ENCODE measurements at places on chromosomes 3 and 15. TPM values are rescaled to one million over a fixed set of nuclear protein-coding genes. Genes with fewer than 3 reads are reported as not detected.

The PLEKHO2 gene
- total RNA-seq, result 18.1 TPM

The SMCO1 gene
- not detected for total RNA-seq

The MAP1A gene
- total RNA-seq, result 2.5 TPM

The ATP8B4 gene
- total RNA-seq, result 0.61 TPM

The SEC22A gene
- total RNA-seq, result 6.2 TPM

The WDR49 gene
- 0.90 TPM for total RNA-seq

The LIPC gene
- total RNA-seq, result not detected

The CNBP gene
- total RNA-seq, result 433 TPM

The TMEM212 gene
- not detected for total RNA-seq

The SLC28A1 gene
- total RNA-seq, result not detected

The PODXL2 gene
- total RNA-seq, result 24.6 TPM

The XYLB gene
- 2.4 TPM for total RNA-seq

The DISP2 gene
- 0.59 TPM for total RNA-seq

The ARHGAP11A gene
- total RNA-seq, result 94.2 TPM

The EFCC1 gene
- 0.09 TPM for total RNA-seq

The TNFAIP8L3 gene
- 0.31 TPM for total RNA-seq

The NEO1 gene
- 41.8 TPM for total RNA-seq

The CLCN2 gene
- 17.2 TPM for total RNA-seq

The TRIM42 gene
- not detected for total RNA-seq

The KBTBD8 gene
- total RNA-seq, result 19.4 TPM

The CHMP2B gene
- total RNA-seq, result 39.3 TPM

The FEM1B gene
- total RNA-seq, result 83.3 TPM

The ALG1L2 gene
- 0.94 TPM for total RNA-seq

The ADPRH gene
- 3.6 TPM for total RNA-seq

The CD80 gene
- total RNA-seq, result not detected

The ADAMTS7 gene
- total RNA-seq, result 25.0 TPM

The EIF5A2 gene
- total RNA-seq, result 7.7 TPM

The UCN2 gene
- 0.68 TPM for total RNA-seq
